ENCODE measurements at places on chromosomes 1 and 21.

- DNase-seq: no peak
These were observed 33.0 kb downstream of the CACHD1 start for GRCh38 chr1:64502931-64503330.

DNA sequence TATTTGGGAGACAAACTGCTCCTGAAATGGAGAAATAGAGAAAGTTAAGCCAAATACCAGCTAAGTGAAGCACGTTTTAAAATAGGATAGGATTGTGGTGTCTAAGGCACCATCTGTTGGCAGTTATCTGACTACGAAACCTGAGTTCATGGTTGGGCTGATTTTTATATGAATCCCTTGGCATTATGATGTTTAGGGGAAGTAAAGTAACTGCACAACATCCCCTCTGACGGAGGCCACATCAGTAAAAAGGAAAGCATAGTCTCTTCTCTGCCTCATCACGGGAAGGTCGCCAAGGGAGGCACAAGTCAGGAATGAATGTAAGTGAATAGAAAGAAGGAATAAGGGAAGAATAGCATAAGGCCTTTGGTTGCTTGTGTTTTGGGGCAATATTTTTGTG lies 128.0 kb downstream of the PRRX1 start:
- no peak for DNase-seq

- DNase-seq: no peak
These were observed 38.9 kb downstream of the XPR1 start for GRCh38 chr1:180670681-180671080.

DNA sequence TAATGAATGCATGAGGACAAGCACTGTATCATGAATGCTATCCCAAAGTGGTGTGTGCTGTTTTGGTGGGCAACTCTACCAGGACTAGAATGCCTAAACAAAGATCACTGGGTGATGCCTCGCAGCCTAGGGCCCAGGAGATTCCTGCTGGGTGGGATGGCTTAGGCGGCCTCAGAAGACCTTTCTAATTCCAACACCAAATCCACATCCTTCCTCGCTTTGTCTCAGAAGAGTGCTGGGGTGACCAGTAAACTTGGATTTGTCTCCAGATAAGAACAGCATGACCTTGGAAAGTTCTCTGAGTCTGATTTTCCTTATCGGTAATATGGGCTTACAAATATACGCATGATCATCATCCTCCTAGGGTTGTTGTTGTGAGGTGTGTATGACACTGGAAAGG lies 76.6 kb downstream of the TLR5 start:
- no peak for DNase-seq

DNA sequence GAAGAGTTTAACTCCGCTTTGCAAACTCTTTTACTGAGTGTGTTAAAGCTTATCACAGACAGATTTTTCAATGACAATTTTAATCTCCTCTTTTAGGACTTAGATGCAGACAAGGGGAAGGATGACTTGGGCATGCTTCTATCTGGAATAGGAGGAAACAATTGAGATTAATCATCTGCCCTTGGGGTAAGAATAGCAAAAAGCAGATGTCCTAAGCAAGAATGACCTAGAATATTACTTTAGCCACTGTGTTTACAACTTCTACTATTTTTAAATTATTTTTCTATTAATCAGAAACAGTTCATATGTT lies 569.0 kb upstream of the ADGRL2 start:
- no peak for DNase-seq

DNA sequence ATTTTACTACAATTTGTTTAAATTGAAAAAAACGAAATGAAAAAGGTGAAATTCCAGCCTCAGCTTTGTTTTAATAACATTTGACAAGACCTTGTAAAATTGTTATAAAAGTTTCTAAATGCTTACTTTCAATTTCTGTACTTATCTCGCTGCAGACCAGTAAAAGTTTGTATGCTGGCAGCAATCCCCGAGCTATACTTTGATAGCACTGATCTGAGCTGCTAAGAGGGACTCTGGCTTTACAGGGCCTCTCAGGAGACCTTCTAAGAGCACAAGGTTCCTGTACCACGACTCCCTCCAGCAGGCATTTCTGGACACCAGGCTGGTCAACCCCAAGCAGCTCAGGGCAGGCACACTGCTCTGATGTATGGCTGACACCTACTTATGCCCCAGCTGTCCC lies 13.1 kb downstream of the STMN1 start:
- no peak for DNase-seq

DNA sequence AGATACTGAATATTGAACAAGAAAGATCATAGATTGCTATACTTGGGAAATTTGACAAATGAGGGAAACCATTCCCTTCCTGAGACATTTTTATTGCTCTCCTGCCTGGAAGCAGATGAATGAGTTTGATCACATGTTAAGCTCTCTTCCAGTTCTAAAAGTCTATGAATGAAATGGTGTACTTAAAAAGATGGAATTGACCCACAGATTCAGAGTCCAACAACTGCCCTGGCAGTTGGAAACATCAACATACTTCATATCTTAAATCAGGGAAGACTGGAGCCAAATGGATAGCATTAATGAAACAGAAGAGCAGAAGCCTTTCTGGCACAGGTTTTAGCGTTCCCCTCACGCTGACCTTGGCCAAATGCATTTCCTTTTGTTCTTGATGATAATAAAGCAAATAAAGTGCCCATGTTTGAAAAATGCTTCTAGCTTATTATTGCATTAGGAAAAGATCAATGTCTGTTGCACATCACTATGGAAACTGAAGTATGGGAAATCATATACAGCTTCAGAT lies 142.6 kb downstream of the ESRRG start:
- no peak for DNase-seq

DNA sequence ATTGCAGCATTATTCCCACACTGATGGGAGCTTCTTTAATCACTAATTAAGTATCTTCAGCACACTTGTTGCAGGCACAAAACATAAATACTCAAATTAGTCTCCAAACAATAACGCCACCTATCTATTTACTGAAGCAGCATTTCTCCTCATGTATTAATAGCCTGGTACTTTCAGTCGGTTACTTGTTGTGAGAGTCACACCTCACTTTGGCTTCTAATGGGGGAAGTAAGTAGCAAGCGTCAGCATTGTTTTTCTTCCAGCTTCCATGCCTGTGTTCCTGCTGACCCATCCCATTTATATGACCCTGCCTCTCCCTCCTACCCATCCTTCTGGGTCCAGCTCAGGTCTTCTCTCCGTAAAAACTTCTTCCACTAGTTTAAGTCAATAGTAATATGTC lies 31.9 kb upstream of the DENND1B start:
- DNase-seq: no peak

DNA sequence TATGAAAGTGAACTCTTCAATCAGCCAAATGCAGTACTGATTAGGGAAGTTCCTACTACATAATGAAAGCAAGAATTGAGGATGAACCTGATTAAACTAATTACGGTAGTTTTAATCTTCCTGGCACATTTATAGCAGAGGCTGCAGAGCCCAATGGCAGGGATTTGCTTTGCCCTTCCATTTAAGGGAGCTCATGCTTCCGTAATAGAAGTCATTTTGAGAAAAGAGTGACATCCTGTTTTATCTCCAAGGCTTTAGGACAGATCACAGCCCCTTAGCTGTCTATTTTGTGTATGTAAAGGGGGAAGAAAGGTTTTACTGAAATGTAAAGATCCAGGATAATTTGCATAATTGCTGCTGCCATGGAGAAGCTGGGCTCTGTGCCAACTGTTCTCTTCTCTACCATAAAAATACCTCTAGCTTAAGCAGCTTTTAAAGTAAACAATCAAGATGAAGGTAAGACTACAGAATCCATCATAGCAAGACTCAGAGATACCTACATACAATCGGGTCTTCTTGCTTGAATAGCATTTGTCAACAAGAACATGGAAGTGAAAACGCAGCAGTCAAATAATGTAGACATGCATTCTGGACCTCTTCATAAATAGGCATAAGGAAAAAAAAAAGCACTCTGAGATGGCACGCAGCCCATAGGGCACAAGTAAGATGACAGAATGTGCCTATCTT lies 62.5 kb downstream of the ASH1L start:
- no peak for DNase-seq

GRCh38 chr1:151813271-151813977 lies 8.2 kb upstream of the LINGO4 start:
- DNase-seq: no peak

DNA sequence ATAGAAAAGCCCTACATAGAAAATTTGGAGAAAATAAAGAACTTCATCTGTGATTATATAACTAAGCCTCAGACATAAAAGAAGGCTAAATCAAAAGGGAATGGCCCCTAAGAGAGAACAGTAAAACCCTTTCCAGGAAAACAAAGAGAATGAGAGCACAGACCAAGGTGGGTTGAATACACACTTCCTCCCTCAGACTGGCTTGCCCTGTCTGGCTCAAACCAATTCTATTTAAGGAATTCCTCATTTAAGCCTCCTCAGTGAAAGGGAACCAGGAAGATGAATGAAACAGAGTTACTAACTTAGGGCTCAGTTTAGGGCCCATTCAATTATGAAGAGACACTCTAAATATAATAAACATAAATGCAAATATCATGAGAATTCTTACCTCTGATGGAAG lies 10.6 kb upstream of the SYT14 start:
- DNase-seq: peak; percentile 1

- DNase-seq: no peak
These were observed 14.7 kb downstream of the GREM2 start for GRCh38 chr1:240597153-240597745.

GRCh38 chr1:232192781-232193450 lies 437.0 kb downstream of the SIPA1L2 start:
- DNase-seq: peak; percentile 30

DNA sequence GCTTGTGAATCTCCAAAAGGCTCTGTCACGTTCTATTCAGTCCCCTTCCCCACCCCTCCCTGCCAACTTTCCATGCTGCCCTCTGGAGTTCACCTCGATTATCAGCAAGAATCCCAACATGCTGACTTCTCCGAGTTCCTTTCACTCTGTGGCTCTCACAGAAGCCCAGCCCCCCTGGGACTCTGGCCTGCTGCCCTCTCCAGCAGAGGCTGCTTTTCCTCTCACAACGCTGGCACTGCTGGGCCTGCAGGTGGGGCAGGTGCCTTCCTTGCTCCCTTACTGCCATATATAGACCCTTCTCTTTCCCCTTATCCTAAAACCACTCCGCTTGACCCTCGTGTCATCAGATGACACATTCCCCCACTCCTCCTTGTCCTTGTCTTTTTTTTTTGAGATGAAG lies 10.2 kb upstream of the RNF186 start:
- DNase-seq: no peak

- no peak for DNase-seq
These were observed 737 bp upstream of the SERPINC1 start for GRCh38 chr1:173917635-173918493.

GRCh38 chr1:23171181-23171755 lies 2.6 kb upstream of the LUZP1 start:
- no peak for DNase-seq

DNA sequence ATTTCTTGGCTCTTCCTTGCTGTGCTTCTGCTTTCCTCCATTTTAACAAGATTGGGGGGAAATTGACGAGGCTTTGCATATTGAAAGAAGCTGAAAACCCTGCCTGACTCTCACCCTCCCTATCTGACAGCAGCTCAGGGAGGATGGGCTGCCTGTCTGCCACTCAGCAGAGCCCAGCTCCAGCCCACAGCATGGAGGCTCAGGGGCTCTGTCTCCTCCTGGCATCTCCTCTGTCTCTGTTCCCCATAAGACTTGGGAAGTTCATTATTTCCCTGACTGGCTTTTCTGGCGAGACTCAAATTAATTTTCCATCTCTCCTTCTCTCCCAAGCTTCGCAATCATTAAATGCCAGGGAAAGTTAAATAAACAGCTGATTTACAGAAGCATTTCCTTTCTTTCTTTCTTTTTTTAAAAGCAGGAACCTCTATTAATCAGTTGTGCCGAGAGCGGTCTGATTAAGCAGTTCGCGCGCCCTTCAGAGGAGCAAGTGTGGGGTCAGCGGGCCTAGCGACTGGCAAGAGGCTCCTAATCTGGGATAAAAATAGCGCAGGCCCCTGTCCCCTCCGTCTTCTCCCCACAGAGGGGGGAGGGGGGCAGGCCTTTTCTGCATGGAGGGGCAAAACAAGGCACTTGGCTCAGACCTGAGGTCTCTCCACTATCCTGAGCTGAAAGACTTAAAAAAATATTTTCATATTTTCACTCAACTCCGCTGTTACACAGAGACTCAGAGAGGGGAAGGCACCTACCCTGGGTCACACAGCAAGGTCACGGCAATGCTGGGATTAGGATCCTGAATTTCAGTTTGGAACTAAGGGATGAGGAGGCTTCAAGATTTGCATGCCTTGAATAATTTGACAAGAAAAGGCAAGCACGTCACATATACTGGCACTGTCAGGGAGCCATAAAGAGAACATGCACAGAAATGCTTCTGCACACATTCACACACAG lies 170.4 kb downstream of the ACTL8 start:
- DNase-seq: no peak

- DNase-seq: peak; percentile 6
These were observed 845.5 kb upstream of the ADGRL4 start for GRCh38 chr1:79852004-79852403.

- peak; percentile 49 for DNase-seq
These were observed 51.0 kb downstream of the CASQ2 start for GRCh38 chr1:115717541-115717940.

GRCh38 chr1:81432059-81432458 lies 368.7 kb upstream of the ADGRL2 start:
- DNase-seq: no peak

DNA sequence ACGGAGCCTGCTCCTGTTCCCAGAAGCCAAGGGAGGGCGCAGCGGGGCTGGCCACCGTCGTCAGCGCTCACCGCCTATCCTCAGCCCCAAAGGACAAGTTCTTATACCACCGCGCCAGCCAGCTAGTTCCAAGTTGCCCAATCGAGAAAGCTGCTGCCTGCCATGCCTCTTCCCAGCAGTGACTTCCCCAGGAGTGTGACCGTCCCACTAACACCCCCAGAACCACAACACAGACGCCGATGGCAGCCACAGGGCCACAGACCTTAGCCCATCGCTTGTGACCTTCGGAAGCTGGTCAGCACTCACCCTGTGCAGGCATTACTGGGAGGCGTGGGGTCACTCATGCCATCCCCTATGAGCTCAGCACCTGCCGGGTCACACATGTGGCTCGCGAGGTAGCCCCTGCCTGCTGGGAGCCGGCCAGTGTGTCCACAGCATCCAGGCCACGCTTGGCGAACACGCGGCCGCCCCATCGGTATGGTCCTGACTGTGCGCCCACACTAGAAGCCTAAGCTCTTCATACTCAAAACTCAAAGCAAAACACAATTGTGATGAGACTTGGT lies 20.1 kb downstream of the NADK start:
- peak; percentile 24 for DNase-seq

GRCh38 chr1:211687462-211688215 lies 12.2 kb upstream of the NEK2 start:
- no peak for DNase-seq

DNA sequence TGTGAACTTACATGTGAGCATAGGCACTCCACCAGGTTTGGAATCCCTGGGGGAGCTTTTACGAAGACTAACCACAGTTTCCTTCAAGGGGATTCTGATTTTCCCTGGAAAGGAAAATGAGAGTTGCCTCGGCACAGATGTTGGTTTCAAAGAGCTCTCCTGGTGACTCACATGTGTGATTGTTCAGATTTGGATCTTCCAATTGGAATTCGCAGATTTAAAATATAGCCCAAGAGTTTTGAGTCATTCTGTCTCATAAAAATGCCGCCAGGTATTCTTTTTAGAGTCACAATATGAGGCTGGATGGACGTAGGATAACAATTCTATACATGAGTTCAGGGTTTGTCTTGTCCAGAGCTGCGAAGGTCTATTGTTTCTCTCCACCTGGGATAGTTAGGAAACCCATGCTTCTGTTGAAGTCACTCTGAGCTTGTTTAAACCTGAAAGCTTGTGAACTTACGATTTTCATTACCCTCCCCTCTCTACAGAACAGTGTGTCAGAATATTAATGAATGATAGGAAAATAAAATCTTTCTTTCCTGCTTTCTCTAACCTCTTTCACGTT lies 64.9 kb downstream of the TGFB2 start:
- no peak for DNase-seq

GRCh38 chr1:48217856-48218255 lies 4.7 kb upstream of the SLC5A9 start:
- DNase-seq: no peak
